Amygdala (tissue), 56 donors: ENCODE measurements at places on chromosomes 6 and 20.

DNA sequence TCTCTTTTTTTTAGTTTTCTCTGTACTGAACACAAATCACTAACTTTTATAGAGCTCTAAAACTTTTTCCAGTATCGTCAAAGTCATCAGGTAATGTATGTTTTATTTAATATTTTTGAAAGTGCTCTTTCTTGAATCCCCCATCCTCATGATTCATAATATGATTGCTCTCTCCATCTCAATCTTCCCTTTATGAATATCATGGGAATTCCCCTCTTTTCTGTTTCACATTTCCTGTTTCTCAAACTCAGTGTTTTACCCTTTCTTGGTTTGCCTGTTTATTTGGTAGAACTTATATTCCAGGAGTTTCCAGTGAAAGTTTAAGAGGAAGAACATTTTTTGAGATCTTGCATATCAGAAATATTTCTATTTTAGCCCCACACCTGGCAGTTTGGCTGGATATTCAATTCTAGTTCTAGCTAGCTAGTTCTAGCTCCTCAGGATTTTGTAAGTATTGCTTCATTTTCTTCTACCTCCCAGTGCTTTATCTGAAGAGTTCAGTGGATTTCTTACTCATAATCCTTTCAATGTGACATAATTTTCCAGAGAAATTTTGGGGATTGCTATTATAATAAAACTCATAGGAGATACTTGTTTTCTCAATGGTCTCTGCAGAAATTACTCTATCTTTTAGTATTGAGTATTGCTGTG is 6.1 kb upstream of the C6orf58 start:
- DNase-seq, result no peak

DNA sequence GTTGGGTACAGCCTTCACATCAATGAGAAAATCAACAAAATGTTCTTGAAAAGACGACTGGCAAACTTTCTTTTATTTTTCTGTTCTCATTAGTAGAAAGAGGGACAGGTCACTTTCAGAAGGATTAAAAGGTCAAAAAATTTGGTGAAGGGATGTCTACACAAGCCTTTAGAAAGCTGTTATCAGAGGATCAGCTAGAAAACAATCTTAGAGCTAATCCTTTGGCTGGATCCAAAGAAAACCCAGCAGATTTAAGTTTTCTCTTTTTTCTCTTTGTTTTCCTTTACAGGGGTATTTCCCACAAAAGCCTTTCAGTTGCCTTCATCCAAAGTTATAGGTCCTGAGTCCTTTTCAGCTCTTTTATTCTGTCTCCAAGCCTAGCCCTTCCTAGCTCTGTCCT is 57.3 kb upstream of the EDN1 start:
- no peak for DNase-seq

DNA sequence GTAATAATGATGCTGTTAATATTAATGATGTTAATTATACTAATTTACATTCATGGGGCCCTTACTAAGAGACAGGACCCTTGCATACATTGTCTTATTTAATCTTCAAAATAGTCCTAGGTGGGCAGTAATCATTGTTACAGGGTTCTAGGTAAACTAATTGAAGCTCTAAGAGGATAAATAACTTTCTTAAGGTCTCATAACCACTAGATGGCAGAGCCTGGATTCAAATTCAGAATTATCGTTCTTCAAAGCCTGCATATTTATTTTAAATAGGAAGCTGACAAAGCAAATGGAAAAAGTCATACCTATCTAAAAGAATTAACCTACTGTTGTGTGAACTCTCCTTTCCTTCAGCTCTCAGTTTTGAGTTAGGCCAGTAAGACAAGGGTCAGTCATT is 23.5 kb downstream of the PTCHD4 start:
- no peak for DNase-seq

DNA sequence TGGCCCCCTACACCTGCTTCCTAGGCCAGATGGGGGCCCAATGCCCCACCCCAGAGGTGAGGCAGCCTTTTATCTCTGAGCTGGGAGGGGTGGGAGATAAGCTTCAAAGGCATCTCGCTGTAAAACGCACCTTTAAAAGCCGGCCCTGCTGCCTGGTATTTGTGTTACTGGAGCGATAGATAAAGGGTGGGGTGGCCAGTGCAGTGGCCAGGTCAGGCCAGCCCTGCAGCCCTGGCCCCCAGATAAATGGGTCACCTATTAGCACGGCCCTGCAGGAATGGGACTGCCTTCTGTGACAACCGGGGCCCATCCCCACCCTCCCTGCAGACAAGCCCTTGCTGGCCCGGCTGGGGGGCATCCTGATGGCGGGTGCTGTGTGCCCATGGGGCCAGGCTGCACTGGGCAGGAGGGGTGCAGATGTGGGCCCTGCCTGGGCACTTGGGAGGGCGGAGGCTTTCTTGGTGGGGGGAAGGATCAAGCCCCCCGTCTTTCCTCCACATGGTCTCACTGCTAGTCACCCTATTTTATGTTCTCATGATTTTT is 3.0 kb upstream of the RBBP8NL start:
- no peak for DNase-seq

- no peak for DNase-seq
Observed at GRCh38 chr6:39707962-39708683, 17.1 kb downstream of the KIF6 start.

DNA sequence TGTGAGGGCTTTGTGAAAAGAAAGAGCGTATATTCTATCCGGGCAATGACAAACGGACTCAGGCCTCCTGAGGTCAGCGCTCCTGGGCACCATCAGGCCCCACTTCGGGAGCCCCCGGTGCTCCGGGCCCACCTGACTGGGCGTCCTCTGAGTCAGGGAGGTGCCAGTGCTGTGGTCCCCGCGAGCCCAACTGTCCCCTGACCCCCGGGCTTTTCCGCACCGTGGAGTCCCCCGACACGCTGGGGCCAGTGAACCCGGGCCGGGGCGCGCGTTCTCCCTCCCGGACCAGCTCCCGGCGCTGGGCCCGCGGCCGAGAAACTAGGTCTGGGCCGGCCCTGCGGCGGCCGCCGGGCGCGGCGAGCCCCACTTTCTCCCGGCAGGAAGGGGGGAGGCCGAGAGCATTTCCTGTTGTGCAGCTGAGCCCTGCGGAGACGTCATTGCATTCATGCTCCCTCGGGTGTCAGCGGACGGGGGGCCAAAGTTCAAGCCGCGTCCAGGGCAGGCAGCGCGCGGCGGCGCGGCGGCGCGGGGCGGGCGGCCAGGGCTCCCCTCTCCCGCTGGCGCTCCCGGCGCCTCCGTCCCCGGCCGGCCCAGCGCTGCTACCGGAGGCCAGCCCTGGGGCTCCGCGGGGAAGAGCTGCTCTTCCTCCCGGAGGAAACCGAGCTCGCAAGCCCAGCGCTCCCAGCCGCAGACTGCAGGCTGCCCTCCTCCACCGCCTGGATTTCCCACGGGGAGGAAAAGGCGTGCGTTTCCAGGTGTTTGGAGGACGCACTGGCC is 18.3 kb downstream of the HIVEP2 start:
- peak; percentile 58 for DNase-seq

GRCh38 chr6:99602520-99603420 is 3.9 kb upstream of the PRDM13 start:
- DNase-seq, result no peak

DNA sequence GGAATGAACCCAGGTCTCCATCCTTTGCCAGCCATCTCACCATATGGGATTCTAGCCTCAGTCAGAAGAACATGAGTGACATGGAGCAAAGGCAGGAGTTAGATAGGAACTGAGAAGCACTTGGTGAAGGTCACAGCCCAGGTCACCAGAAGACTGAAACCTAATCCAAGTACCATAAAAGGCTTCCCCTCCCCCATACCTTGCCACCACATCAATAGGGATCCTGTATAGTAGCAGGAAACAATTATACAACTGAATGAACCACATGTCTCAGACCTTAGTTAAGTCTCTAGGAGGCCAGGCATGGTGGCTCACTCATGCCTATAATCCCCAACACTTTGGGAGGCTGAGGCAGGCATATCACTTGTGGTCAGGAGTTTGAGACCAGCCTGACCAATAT is 49.6 kb downstream of the KIZ start:
- no peak for DNase-seq

GRCh38 chr20:23363257-23363649 is 1.3 kb downstream of the GZF1 start:
- DNase-seq, result no peak
